Activated T-helper 2 cell treated with anti-CD3 and anti-CD28 coated beads, Interferon-gamma antibody, Interleukin-2, Interleukin-4, amounts not matched to agents 10 μg/mL and 5 μg/mL and 100 μg/mL, durations not matched to agents 14 hours and 24 hours and 36 hours (primary cell): ENCODE measurements at places on chromosomes 5 and 9. TPM values are rescaled to one million over a fixed set of nuclear protein-coding genes. Genes with fewer than 3 reads are reported as not detected.

- H3K4me1 ChIP-seq = peaks cover 6% of the 10 kb centered on the region
- no peaks in the 10 kb centered on the region for H3K36me3 ChIP-seq
- H3K27ac ChIP-seq = no peak overlapping the region
- H3K4me3 ChIP-seq = no peak overlapping the region
- no peak for DNase-seq
Observed at GRCh38 chr5:38831909-38832308, 13.9 kb upstream of the OSMR start.

- H3K27me3 ChIP-seq = no peaks in the 10 kb centered on the region
- no peak overlapping the region for H3K27ac ChIP-seq
- H3K4me3 ChIP-seq = no peak overlapping the region
- no peak for DNase-seq
- H3K4me1 ChIP-seq = no peaks in the 10 kb centered on the region
Observed at GRCh38 chr5:15376803-15377202, 123.2 kb upstream of the FBXL7 start.

Gene KCNT1
- total RNA-seq = not detected in 2 replicates

GRCh38 chr9:123003466-123003865 is 30.0 kb upstream of the GPR21 start:
- DNase-seq = no peak
- H3K27ac ChIP-seq = no peak overlapping the region
- H3K4me3 ChIP-seq = no peak overlapping the region
- H3K36me3 ChIP-seq = peaks cover 30% of the 10 kb centered on the region
- peaks cover 7% of the 10 kb centered on the region for H3K4me1 ChIP-seq

DNA sequence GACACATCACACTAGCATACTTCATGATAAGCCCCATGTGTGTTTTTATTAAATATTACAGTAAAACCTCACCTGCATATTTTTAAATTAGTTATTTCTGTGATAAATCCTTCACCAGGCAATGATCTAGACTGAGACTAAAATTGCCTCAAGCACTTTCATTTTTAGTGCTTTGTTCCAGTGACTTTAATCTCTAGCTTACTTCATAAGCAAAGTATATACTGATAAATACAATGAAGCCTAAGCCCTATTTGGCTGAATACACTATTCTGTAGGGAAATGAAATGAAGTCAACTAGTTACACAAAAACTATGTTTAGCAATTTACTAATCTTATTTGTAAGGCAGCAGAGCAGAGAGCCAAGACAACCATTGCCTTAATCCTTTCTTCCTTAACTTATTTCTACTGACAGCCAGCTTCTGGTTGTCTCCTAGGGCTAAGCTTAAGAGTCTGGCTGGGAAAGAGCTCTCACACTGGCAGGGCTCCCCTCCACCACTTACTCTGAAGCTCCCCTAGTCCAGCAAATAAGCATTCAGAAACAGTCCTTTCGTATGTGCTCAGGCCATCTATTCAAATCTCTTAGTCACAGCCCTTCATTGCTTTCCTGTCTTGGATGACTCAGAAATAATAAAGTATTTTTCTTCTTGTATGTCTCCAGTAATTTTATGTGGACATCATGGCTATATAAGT is 31.4 kb upstream of the MTAP start:
- DNase-seq = no peak
- no peaks in the 10 kb centered on the region for H3K36me3 ChIP-seq
- peaks cover 58% of the 10 kb centered on the region for H3K27me3 ChIP-seq
- peaks cover 3% of the 10 kb centered on the region for H3K4me1 ChIP-seq
- no peak overlapping the region for H3K27ac ChIP-seq

- H3K4me1 ChIP-seq = peaks cover 6% of the 10 kb centered on the region
- no peak for DNase-seq
- H3K36me3 ChIP-seq = no peaks in the 10 kb centered on the region
- H3K27me3 ChIP-seq = peaks cover 58% of the 10 kb centered on the region
- no peak overlapping the region for H3K27ac ChIP-seq
- no peak overlapping the region for H3K4me3 ChIP-seq
Observed at GRCh38 chr9:86943201-86944113, 3.8 kb downstream of the GAS1 start.

DNA sequence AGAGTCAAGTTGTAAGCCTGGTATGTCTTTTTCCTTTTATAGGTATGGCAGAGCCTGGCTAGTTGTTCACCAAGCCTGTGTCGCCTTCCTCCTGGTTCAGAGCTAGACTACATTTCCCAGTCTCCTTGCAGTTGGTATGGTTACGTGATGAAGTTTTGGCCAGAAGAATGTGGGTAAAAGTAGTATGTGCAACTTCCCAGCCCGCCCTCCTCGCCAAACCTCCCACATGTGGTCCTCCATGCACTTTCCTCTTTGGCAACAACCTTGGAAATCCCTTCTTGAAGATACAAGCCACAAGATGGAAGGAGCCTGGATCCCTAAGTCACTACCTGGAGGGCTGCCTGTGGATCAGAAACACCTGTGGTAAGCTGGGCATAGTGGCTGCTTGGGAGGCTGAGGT is 36.0 kb upstream of the MSH3 start:
- H3K36me3 ChIP-seq = peaks cover 16% of the 10 kb centered on the region
- no peaks in the 10 kb centered on the region for H3K27me3 ChIP-seq
- no peak for DNase-seq
- H3K4me3 ChIP-seq = no peak overlapping the region
- H3K27ac ChIP-seq = no peak overlapping the region
